Osteoblast (primary cell): ENCODE measurements at places on chromosomes 6 and 20.

- no peak for DNase-seq
Measured at GRCh38 chr6:165843121-165843520, 180.1 kb upstream of the PDE10A start.

DNA sequence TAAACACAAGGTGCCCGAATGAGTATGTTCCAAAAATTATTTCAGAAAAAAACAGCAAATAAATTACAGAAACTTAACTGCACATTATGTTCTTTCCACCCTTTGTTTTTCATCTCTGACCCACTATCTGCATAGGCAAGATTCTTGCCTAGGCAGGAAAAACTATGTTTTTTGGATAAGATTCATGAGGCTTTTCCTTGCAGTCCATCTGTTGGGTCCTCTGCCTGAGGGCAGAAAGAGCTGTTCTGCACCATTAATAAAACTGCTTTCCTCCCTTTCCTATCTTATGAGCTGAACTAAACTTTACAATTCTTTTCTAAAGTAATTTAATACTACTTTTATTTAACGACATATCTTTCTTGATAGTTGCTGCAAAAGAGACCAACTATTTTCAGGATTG lies 21.1 kb downstream of the ENPP1 start:
- DNase-seq, result no peak

DNA sequence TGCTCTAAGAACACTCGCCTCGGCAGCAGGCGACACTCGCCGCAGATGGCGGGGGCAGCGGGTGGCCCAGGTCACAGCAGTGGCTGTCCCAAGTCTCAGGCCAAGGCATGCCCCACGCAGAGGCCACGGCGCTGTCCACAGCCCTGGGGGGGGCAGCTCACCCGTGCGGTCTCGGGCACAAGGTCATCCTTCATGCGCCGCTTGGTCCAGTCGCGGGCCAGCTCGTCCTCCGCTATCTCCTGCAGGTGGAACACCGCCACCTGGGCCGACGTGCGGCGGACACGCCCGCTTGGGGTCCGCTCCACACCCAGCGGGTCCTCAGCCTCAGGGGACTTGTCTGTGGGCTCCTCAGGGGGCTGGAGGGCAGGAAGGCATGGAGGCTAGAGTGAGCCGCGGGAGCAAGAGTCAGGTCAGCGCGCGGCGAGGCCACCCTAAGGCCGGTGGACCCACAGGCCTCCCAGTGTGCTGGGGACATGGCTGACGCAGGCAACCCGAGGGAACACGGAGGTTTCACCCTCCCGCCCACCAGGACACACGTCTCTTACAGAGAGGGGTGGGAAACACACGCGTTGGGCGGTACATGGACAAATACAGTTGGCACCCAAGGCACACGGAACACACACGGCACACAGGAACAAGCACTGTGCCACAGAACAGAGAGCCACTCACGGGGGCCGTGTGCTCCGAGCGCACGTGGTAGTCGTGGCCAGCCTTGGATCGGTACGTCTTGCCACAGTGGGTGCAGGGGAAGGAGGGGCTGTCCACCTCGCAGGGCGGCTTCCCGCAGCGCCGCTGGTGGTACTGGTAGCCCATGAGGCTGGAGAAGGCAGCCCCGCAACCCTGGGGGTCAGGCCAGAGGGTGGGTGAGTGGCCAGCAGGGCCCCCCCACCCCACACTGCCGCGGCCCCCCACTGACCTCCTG lies 6.5 kb upstream of the UCKL1 start:
- DNase-seq, result peak; percentile 67

DNA sequence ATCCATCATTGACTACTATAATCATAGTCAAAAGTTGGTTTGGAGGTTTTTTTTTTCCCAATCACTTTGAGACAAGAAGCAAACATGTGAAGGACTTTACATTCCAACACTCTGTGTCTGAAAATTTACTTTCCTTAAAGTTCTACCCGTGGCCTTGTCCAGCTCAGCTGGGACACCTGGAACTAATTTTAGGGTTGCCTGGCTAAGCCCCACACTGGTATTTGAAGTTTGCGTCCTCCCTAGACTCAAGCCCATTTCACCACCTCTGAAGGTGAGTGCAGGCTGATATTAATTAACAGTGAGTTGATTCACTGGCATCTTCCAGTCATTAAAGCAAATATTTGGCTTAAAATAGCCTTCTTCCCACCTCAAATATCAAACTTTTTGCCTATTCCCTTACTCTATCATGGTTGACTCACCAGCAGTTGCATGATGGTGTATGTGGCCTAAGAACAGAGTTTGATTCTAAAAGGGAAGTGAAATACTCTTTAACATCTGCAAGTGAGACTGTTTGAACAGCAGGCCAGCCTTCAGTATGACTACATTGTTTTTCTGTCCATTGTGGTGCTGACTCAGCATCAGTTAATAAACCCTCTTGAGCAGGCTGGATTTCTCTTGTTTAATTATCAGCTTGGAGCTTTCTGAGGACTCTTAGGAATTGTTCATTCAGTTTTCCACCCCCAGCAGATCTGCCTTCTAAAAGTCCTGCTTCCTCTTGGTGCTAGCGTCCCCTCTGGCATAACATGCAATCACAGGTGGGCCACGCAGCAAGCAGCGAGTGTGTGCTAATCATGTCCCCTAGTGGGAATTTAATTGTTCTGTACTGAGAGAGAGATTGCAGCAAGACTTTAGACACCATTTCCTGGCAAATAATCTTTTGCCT lies 1.8 kb upstream of the PRDM1 start:
- peak; percentile 86 for DNase-seq

DNA sequence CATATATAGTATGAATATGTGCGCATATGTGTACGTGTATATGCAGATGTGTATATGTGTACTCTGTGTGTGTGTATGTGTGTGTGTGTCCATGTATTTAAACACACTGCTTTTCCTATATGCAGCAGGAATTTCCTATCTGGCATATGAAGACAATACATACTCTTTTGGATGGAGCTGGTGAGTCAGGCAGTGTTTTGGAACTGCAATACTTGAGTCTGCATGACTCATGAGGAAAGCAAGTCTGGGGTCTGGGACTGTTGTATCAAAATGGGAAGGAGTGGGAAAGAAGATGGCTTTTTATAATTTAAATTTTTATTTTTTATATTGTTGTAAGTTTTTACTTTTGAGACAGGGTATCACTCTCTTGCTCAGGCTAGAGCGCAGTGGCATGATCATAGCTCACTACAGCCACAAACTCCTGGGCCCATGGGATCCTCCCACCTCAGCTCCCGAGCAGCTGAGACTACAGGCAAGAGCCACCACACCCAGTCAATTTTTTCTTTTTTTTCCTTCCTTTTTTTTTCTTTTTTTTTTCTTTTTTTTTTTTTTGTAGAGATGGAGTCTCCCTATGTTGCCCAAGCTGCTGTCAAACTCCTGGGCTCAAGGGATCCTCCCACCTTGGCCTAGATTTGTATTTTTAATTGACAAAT lies 72.2 kb downstream of the ATXN1 start:
- DNase-seq, result no peak

GRCh38 chr6:118536478-118536877 lies 11.6 kb upstream of the PLN start:
- DNase-seq, result no peak

- DNase-seq, result peak; percentile 88
Measured at GRCh38 chr6:1789092-1789491, 179.4 kb downstream of the FOXC1 start.

DNA sequence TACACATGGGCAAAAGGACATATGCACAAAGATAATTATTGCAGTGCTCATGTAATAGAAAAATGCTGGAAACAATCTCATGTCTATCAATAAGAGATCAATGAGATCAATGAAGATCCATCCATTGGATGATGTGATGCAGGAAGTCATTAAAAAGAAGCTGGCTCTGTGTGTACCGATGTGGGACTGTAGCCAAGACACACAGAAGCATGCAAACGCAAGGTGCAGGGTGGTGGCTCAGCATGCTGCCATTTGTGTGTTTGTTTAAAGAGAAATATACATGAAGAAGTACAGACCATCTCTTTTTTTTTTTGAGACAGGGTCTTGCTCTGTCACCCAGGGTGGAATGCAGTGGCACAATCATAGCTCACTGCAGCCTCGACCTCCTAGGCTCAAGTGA lies 33.1 kb upstream of the KCNB1 start:
- DNase-seq, result no peak

DNA sequence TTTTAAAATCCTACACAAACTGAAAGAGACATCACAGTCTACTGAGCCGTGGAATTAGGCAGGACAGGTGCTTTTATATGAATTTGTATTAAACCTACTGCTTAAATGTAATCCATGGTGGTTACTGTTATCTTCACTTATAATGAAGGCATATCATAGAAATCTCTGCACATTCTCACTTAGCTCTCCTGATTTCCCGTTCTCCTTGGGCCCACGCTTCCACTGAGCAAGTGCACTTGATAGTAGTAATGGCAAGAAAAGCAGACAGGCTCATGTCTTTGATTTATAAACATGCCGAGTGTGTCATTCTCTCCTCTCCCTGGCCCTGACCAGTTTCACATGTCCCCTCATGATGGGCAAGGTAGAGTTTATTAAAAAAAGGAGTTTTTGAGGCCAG lies 186.3 kb downstream of the HIVEP2 start:
- DNase-seq, result no peak
